ENCODE measurements at places on chromosomes 5 and 9.

GRCh38 chr5:8906303-8906967 is 639.4 kb downstream of the SEMA5A start:
- DNase-seq: no peak

GRCh38 chr9:138112090-138112748 is 234.6 kb downstream of the CACNA1B start:
- DNase-seq: peak; percentile 16

- no peak for DNase-seq
These were observed 37.9 kb upstream of the RAB3C start for GRCh38 chr5:58544926-58545325.

DNA sequence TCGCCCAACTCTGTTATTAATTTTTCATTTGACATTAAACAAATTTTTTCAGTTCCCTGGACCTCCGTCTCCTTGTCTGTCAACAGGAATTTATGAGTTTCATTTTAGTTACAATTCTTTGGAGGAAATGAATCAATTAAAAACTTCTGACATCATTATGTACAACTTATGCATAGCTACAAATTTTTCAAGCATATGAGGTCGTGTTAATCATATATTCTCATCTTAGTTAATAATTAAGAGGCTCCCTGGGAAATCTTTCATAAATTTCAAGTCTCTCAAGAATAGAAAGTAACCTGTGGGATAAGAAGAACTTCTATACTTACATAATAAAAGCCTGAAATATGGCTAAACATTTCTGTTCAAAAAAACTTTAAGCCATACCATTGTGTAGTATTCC is 3.4 kb downstream of the UGT3A1 start:
- DNase-seq: no peak

DNA sequence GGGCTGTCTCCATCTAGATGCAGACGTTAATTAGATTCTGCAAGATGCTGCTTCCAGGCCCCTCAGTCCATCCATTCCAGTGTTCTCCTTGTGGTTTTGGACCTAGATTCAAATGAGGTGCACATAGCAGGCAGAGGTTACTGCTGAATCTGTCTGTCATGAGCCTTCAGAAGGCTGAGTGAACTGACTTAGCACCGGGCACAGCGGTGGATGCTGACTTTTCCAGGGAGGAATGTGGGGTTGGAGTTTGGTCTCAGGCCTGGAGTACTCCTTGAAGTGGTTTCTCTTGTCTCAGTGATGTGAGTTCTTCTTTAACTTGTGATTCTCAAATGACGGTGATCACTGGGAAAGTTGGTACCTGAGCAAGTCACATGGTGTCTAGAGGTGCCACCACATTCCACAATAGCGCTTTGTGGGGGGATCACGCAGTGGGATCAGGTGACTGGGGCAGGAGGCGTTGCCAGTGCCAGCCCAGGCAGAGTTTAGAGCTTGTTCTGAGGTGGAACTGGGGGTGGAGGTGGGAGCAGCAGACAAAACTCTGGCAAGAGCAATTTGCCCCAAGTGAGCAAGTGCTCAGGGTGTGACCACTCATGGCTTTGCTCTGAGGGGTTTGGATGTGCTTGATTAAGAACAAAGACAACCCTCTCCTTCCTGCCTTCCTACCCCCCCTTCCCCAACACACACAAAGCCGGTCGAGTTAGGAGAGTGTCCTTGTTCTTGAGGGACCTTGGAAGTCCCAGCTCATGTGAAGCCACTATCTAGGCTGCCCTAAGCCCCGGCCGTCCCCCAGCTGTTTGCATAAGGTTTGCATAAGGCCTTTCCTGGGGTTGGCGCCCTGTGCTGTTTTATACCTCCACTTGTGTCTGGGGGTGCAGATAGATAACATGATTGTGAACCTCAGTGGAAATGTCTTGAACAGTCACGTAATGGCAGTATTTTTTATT is 25.1 kb downstream of the JADE2 start:
- DNase-seq: no peak

GRCh38 chr9:135224286-135224877 is 136.9 kb downstream of the OLFM1 start:
- DNase-seq: no peak

DNA sequence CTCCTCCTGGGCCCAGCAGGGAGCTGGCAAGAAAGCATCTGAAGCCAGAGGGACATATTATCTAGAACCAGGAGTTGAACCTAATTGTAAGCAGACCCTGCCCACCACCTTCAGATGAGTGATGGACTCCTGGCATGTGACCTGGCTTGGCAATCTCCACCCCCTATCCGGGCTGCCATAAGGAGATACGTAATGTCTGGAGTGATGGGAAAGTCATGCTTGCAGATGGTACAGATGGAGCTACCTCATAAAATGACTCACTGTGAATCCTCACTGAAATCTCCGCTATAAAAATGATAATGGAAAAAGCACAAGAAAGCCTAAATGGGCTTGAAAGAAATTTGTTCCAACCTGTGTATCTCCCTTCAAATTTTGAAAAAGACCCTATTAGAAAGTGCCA is 157.5 kb downstream of the DMRT2 start:
- no peak for DNase-seq

- DNase-seq: no peak
These were observed 62.0 kb upstream of the ASS1 start for GRCh38 chr9:130382636-130383349.

DNA sequence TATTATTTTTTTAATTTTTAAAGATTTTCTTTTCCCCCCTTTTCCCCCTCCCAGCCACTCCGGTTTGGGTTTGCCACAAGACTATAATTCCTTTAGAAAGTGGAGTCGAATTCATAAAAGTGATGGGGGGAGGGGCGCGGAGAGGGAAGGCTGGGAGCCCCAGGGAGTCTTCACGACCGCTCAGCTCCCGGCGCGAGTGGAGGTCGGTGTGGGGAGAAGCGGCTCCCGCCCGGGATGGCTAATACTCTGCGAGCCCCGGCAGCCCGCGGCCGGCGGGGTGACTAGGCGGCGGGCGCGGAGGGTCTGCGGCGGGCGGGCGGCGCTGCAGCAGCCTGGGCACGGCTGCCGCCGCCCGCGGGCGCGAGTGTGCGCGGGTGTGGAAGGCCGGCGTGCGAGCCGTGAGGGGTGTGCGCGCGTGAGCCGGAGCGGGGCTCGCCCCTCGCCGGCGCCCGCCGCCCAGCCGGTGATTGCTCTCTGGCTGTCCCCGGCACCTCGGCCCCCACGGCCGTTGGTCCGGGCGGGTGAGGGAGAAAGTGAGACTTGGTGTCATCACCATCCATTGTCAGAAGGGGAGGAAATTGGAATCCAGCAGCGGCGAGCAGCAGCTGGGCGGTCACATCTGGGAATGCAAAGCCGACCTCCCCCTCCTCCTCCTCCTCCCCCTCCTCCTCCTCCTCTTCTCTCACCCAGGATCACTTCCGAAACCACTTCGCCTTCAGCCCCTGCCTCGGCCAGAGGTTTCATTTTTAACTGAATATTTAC is at the start of gene PARP8:
Gene PARP8, plus strand, starts transcription at position 377 of the 762 bp plus-strand sequence. CDS start 459 bp downstream, outside the sequence.
- peak; percentile 62 for DNase-seq

- DNase-seq: peak; percentile 92
These were observed 20.3 kb downstream of the CCDC187 start for GRCh38 chr9:136283291-136284235.
